Activated CD4-positive, alpha-beta memory T cell treated with anti-CD3 and anti-CD28 coated beads, Interleukin-2, amount 10 ng/mL, durations not matched to agents 7 days and 5 days (primary cell): ENCODE measurements at places on chromosomes 12 and 14. TPM values are rescaled to one million over a fixed set of nuclear protein-coding genes. Genes with fewer than 3 reads are reported as not detected.
A peak's percentile ranks its signal among the peaks of the same experiment; 100 is the strongest.

LTBR gene
- 0.40 TPM for total RNA-seq

FGFR1OP2 gene
- 87.5 TPM for total RNA-seq

INHBE gene
- total RNA-seq, result 0.08 TPM

KITLG gene
- not detected for total RNA-seq

TAS2R43 gene
- total RNA-seq, result 0.55 TPM

SCN8A gene
- total RNA-seq, result 0.33 TPM

KLRG1 gene
- 12.8 TPM for total RNA-seq

RTN1 gene
- total RNA-seq, result not detected

SLC10A1 gene
- total RNA-seq, result not detected

SLC5A8 gene
- total RNA-seq, result not detected

KTN1 gene
- total RNA-seq, result 99.9 TPM

C1QL4 gene
- total RNA-seq, result not detected

- no peak overlapping the region for H3K4me3 ChIP-seq
- no peaks in the 10 kb centered on the region for H3K36me3 ChIP-seq
- H3K4me1 ChIP-seq, result peaks cover 15% of the 10 kb centered on the region
- DNase-seq, result no peak
- H3K27me3 ChIP-seq, result peaks cover 55% of the 10 kb centered on the region
Observed at GRCh38 chr14:51576879-51577278, 74.8 kb upstream of the FRMD6 start.

- H3K4me3 ChIP-seq, result no peak overlapping the region
- H3K36me3 ChIP-seq, result no peaks in the 10 kb centered on the region
- no peaks in the 10 kb centered on the region for H3K4me1 ChIP-seq
- no peaks in the 10 kb centered on the region for H3K27me3 ChIP-seq
Observed at GRCh38 chr12:91422127-91422526, 239.5 kb upstream of the DCN start.

DNA sequence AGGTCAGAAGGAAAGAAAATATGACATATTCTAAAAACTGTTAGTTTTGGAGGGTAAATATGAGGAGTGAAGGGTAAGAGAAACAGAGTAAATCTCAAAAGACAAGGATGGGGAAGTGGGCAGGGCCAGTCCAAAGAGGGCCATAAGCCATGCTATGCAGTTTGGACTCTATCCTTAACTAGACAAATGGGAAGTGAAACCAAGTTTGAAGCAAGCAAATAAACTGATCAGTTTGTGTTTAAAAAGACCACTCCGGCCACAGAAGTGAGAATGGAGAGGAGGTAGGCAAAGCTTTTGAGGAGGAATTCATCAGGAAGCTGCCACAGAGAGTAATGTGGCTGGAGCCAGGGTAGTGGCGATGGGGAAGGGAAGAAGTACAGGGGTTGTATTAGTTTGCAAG lies 37.5 kb upstream of the DAAM1 start:
- no peak overlapping the region for H3K27ac ChIP-seq
- no peak for DNase-seq
- H3K36me3 ChIP-seq, result no peaks in the 10 kb centered on the region
- H3K27me3 ChIP-seq, result peaks cover 2% of the 10 kb centered on the region
- H3K4me3 ChIP-seq, result no peak overlapping the region

DNA sequence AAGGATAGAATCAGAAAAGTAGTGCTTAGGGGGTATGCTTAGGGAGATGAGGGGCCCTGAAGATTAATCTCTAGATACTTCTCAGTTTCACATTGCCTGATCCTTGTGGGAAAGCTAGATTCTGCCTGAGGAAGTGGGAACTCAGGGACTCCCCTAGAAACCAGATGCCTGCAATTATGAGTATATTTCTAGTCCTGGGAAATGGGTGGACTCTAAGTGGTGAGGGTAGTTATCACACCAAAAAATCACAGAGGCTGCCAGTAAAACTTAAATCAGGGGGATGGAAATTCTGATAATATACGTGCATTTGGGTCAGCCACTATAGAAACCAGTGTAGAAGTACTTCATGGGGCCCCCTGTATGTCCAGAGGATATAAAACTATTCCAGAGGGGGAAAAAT lies 18.3 kb downstream of the HOXC4 start:
- H3K4me3 ChIP-seq, result no peak overlapping the region
- peaks cover 31% of the 10 kb centered on the region for H3K27me3 ChIP-seq
- no peak for DNase-seq

GRCh38 chr12:90995010-90995409 lies 9.8 kb downstream of the EPYC start:
- DNase-seq, result no peak
- no peaks in the 10 kb centered on the region for H3K4me1 ChIP-seq
- no peak overlapping the region for H3K27ac ChIP-seq
- H3K4me3 ChIP-seq, result no peak overlapping the region
- no peaks in the 10 kb centered on the region for H3K27me3 ChIP-seq

- H3K27me3 ChIP-seq, result no peaks in the 10 kb centered on the region
- peaks cover 67% of the 10 kb centered on the region for H3K4me1 ChIP-seq
- H3K36me3 ChIP-seq, result peaks cover 64% of the 10 kb centered on the region
- DNase-seq, result no peak
- no peak overlapping the region for H3K27ac ChIP-seq
Observed at GRCh38 chr12:89344043-89344861, 8.0 kb downstream of the DUSP6 start.

DNA sequence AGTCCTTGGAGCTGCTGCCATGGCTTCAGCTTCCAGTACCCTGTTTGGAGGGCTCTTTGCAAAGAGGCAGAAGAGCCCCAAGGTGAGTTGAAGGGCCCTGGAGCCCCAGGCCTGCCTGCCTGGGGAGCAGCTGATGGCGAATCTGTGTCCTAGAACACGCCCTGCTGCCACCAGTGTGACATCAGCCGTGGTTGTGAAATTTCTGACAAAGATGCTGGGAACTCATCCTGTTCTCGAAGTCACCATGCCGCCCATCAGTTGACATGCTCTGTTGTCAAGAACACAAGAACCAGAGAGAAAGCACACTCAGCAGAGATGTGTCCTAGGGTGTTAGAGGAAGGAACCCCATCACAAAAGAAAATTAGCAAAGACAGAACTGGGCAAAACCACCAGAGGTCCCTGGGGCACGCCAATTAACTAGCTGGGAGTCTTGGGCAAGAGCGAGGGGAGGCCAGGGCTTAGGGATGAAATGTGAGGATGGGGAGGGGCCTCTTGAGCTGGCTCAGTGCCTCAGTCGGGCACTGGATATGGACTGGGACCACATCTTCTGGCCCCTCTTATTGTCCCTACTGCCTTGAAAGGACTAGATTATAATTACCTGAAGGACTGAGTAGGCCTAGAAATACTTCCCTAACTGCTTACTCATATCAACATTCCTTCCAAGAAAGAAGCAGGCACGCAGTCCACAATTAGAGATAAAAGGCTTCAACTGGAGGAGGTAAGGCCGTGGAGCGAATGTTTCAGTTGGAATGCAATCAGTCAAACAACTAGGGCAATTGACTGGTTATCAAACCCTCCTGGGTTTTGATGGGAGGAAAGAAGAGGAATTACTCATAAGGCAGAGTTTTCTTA lies 163.1 kb downstream of the CACNA1C start:
- H3K4me3 ChIP-seq, result no peak overlapping the region
- no peaks in the 10 kb centered on the region for H3K36me3 ChIP-seq
- H3K27me3 ChIP-seq, result peaks cover 13% of the 10 kb centered on the region
- H3K4me1 ChIP-seq, result no peaks in the 10 kb centered on the region
- H3K27ac ChIP-seq, result no peak overlapping the region

- peaks cover 46% of the 10 kb centered on the region for H3K27me3 ChIP-seq
- H3K36me3 ChIP-seq, result no peaks in the 10 kb centered on the region
- peaks cover 11% of the 10 kb centered on the region for H3K4me1 ChIP-seq
- DNase-seq, result no peak
Observed at GRCh38 chr12:29782285-29782870, 1.4 kb downstream of the TMTC1 start.

GRCh38 chr12:27006797-27007467 lies 7.3 kb downstream of the TM7SF3 start:
- peaks cover 33% of the 10 kb centered on the region for H3K4me1 ChIP-seq
- no peak overlapping the region for H3K27ac ChIP-seq
- H3K4me3 ChIP-seq, result no peak overlapping the region
- peaks cover 19% of the 10 kb centered on the region for H3K36me3 ChIP-seq

DNA sequence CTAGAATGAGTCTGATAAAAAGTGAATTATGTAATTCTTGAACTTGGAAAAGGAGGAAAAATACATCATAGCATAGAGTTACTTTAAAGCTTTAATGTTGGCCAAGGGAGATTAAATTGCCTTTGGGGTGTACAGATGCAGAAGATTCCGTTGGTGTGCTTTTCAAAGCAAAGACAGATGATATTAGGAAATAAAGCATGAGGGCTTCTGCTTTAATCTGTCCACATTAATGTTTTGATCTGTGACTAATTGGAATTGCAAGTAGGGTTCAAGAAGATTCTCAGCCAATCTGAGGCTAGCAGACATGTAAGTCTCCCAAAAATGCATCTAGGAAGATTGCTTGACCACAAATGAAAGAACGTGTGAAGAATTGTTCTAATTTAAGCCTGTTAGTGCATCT lies 35.2 kb downstream of the LGR5 start:
- peaks cover 2% of the 10 kb centered on the region for H3K27me3 ChIP-seq
- H3K4me3 ChIP-seq, result no peak overlapping the region
- DNase-seq, result no peak
- H3K4me1 ChIP-seq, result no peaks in the 10 kb centered on the region

- peaks cover 21% of the 10 kb centered on the region for H3K36me3 ChIP-seq
- H3K27me3 ChIP-seq, result no peaks in the 10 kb centered on the region
- no peak overlapping the region for H3K4me3 ChIP-seq
- no peak for DNase-seq
Observed at GRCh38 chr14:73295198-73295796, 58.0 kb downstream of the PAPLN start.

DNA sequence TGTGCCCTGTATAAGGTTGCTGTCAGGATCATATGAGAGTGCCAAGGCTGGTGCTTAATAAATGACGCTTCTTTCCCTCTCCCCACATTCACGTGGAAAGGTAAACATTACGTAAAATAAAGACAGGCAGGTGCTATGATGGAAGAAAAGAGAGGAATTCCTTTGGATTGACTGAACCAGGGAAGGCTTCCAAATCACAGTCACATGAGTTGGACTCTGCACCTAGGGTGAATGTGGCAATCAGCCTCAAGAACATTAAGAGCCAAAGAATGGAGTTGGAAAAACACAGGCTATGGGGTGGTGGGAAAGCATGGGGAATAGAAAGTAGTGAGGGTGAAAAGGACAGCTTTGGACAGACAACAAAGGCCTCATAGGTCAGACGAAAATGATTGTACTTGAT lies 473.1 kb downstream of the VRK1 start:
- no peak overlapping the region for H3K27ac ChIP-seq
- no peak for DNase-seq
- H3K27me3 ChIP-seq, result peaks cover 7% of the 10 kb centered on the region

- no peaks in the 10 kb centered on the region for H3K4me1 ChIP-seq
- no peak overlapping the region for H3K4me3 ChIP-seq
- no peak overlapping the region for H3K27ac ChIP-seq
- no peaks in the 10 kb centered on the region for H3K27me3 ChIP-seq
- H3K36me3 ChIP-seq, result no peaks in the 10 kb centered on the region
- no peak for DNase-seq
Observed at GRCh38 chr12:9169979-9170634, 38.1 kb downstream of the PZP start.

DNA sequence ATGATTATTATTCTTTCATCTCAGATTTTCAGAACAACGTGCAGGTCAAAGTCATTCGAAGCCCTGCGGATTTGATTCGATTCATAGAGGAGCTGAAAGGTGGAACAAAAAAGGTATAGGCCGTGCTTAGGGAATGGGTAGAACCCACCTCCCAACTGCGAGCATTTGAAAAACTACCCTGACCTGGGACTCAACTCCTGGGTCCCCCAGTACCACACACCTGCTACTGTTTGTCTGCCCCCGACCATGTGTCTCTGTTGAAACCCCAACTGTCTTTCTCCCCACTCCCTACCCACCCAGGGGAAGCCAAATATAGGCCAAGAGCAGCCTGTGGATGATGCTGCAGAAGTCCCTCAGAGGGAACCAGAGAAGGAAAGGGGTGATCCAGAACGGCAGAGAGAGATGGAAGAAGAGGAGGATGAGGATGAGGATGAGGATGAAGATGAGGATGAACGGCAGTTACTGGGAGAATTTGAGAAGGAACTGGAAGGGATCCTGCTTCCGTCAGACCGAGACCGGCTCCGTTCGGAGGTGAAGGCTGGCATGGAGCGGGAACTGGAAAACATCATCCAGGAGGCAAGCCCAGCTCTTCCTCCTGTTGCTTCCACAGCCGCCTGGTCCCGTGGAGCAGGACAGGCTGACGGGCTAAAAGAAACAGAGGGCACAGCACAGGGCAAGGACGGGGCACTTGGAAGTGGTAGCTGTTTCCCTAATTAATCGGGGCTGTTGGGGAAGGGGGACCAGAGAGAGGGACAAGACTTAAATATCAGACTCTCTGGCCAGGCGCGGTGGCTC lies 20.5 kb downstream of the AGAP2 start:
- H3K27me3 ChIP-seq, result no peaks in the 10 kb centered on the region
- H3K4me1 ChIP-seq, result no peaks in the 10 kb centered on the region
- DNase-seq, result no peak
- H3K4me3 ChIP-seq, result no peak overlapping the region
- no peak overlapping the region for H3K27ac ChIP-seq

GRCh38 chr12:118237052-118237665 lies 101.2 kb downstream of the PEBP1 start:
- H3K27me3 ChIP-seq, result no peaks in the 10 kb centered on the region
- peaks cover 55% of the 10 kb centered on the region for H3K36me3 ChIP-seq
- H3K4me3 ChIP-seq, result no peak overlapping the region
- peak overlapping the region; percentile 34 for H3K27ac ChIP-seq

DNA sequence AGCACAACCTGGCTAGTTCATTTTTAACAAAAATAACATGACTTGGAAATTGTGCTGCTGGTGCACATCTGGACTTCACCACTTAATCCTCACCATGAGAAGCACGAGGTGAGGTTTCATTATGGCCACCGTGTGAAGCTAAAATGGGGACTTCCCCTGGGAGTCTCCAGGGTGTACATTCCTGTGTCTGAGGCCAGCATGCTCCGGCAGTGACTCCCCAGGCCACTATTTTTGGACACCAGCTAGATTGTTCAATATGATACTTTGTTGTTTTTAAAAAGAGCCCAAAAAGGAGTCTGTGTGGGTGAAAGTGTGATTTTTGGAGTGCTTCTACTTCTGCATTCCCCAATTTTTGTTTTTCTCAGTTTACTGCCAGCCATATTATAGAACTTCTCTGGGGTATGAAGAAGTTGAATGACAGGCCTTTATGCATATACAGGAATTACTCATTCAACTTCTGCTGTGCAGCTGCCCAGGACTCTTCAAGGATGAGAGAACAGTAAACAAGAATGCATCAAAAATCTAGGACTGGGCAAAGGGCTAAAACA lies 16.9 kb upstream of the AICDA start:
- no peaks in the 10 kb centered on the region for H3K36me3 ChIP-seq
- no peak overlapping the region for H3K4me3 ChIP-seq
- H3K27ac ChIP-seq, result no peak overlapping the region
- peaks cover 18% of the 10 kb centered on the region for H3K27me3 ChIP-seq
- DNase-seq, result no peak

- no peak for DNase-seq
- H3K27me3 ChIP-seq, result peaks cover 5% of the 10 kb centered on the region
- peaks cover 3% of the 10 kb centered on the region for H3K4me1 ChIP-seq
- H3K27ac ChIP-seq, result no peak overlapping the region
- H3K36me3 ChIP-seq, result no peaks in the 10 kb centered on the region
- H3K4me3 ChIP-seq, result no peak overlapping the region
Observed at GRCh38 chr14:103195828-103196615, 72.8 kb downstream of the TNFAIP2 start.

- peaks cover 27% of the 10 kb centered on the region for H3K27me3 ChIP-seq
- DNase-seq, result no peak
- no peak overlapping the region for H3K4me3 ChIP-seq
- H3K36me3 ChIP-seq, result no peaks in the 10 kb centered on the region
Observed at GRCh38 chr12:112855375-112855774, 51.4 kb upstream of the OAS1 start.

- peaks cover 34% of the 10 kb centered on the region for H3K36me3 ChIP-seq
- peak within 1 kb of the TSS; percentile 99 for H3K4me3 ChIP-seq
- peak within 1 kb of the TSS; percentile 98 for H3K27ac ChIP-seq
- DNase-seq, result peak; percentile 93
- no peaks in the 10 kb centered on the region for H3K27me3 ChIP-seq
Observed at GRCh38 chr12:110742718-110743570, at the start of gene PPP1CC. PPP1CC (minus strand) TSS chr12:110742891; CDS start chr12:110742707, 184 bp downstream.
